SK-MEL-5 (cell line): ENCODE measurements at places on chromosomes 1 and 21. TPM values are rescaled to one million over a fixed set of nuclear protein-coding genes. Genes with fewer than 3 reads are reported as not detected.

DNA sequence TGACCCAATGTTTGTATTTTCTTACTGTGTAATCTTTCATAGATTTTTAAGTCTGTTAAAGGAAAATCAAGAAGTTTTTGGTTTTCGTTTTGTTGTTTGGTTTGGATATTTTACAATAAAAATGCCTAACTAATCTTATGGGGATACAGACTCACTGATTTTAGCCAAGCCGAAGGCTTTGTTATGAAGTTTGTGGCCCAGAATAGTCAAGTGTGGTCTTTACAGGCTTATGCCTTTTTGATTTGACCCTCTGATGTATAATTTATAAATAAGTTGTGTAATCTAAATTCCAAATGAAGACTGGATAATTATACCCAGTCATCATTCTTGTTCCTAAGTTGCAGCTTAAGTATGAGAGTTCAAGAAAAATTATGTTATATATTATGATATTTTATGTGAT is 739.3 kb downstream of the ADGRL2 start:
- DNase-seq, result no peak

DNA sequence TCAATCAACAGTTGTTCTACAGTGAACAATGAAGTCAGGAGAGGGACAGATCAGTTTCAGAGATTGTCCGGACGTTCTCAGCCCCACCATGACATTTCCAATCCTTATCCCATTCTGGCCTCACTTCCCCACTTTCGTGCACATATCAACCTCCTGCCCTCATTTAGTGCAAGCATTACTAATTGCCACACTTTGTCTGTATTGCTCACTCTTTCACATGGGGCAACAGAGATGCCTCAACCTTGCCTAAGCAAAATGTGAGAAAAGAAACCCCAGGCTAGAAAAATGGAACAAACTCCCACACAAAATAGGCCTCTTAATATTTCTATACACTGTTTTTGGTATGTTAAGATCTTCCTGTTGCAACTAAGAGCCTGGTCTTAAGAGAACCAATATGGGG is 8.9 kb upstream of the RGS1 start:
- DNase-seq, result no peak

DNA sequence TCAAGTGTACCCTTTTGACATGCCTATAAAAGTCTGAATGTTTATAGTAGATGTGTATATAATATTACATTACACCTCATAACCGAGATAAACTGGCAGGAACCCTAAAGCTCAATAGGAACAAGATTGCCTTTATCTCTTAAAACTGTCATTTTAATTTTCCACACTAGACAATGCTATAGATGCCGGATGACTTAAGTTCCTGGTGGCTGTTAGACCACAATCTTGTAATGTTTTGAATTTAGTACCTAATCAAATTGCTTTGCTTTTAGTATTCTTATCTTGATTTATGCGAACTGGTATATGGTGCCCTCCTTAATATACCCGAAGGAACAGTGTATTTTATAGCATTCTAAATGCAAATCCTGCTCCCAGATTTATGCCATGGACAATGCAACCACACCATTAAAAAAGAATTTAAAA is 1397.0 kb upstream of the ADGRL4 start:
- DNase-seq, result no peak

GRCh38 chr1:35097224-35097623 is 18.0 kb downstream of the ZMYM1 start:
- DNase-seq, result peak; percentile 9

DNA sequence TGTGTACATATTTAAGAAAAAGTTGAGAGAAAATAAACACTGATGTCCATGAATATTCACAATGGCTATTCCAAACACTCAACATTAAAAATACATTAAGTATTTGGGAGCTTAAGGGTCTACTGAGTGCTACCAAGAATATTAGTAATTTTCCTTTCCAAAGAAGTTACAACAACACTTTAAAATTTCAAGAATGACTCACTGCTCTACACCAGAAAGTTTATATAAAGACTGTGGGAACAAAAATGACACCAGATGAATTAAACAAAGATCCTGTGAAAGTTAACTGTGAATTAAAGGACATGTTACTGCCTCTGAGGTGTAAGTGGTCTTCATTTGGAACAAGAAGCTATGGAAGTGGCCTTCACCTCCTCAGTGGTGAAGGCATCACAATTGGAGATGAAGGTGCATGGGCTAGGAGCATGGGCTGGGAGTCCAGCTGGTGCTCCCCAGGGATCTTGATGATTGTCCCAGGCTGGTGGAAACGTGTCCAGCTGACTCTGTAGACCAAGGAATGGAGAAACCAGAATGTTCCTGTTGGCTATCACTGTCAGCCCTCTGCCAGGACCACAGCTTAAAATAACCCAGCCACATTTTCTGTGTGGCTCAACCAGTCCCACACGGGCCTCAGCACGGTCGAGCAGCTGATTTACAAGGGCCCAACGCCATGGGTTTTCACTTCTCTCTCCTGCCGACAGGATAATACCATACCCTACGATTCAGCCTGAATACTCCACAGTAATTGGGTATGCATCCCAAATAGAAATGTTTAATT is 28.8 kb downstream of the TAF5L start:
- no peak for DNase-seq

- peak; percentile 66 for DNase-seq
These were observed 31.3 kb downstream of the NSL1 start for GRCh38 chr1:212760126-212760823.

- DNase-seq, result no peak
These were observed 114.5 kb upstream of the C1orf21 start for GRCh38 chr1:184272175-184272866.

GRCh38 chr1:208108213-208108608 is 136.0 kb downstream of the PLXNA2 start:
- no peak for DNase-seq

DNA sequence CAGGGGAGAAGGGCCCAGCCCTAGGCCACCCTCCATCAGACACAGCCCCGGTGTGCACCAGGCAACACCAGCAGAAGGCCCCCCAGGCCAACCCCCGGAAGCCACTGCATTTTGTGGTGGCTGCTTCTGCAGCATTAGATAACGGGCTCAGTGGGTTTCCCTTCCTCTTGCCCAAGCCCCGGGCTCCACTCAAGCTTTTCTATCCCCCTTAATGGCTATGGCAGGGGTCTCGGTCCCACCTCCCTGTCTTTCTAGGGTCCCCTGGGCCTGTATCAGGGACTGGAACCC is 18.9 kb downstream of the C1orf174 start:
- no peak for DNase-seq

- no peak for DNase-seq
These were observed 11.1 kb downstream of the SELE start for GRCh38 chr1:169722779-169723178.

DNA sequence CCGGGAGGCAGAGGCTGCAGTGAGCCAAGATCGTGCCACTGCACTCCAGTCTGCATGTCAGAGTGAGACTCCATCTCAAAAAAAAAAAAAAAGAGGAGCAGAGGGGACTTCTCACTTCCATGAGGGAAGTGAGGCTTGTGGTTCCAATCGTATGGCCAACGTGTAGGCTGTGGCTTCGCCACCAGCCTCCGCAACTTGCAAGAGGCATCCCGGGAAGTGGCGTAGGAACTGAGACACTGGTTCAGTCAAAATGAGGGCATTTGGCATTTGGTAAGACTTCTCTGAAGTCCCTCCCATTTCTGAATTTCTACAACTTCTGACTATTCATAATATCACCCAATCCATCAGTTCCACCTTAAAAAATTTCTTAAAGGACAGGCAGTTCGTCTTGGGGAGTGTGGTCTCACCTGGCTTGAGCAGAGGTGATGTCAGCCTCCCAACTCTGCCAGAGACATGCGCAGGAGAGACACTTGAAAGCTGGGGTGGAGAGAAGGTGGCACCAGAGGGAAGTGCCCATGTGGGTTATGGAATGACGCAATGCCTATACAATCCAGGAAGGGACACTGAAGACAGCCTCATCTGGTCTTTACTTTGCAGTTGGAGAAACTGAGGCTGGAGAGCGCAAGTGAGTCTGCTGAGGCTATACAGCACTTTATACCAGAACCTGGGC is 17.2 kb downstream of the KAZN start:
- DNase-seq, result no peak

- DNase-seq, result no peak
These were observed 179.0 kb upstream of the TNR start for GRCh38 chr1:175922254-175922881.

- DNase-seq, result no peak
These were observed 157.0 kb downstream of the LYPLAL1 start for GRCh38 chr1:219330669-219331068.

GRCh38 chr1:159869173-159869572 is 6.7 kb upstream of the VSIG8 start:
- no peak for DNase-seq

- no peak for DNase-seq
These were observed 80.4 kb downstream of the DAP3 start for GRCh38 chr1:155769257-155769656.

DNA sequence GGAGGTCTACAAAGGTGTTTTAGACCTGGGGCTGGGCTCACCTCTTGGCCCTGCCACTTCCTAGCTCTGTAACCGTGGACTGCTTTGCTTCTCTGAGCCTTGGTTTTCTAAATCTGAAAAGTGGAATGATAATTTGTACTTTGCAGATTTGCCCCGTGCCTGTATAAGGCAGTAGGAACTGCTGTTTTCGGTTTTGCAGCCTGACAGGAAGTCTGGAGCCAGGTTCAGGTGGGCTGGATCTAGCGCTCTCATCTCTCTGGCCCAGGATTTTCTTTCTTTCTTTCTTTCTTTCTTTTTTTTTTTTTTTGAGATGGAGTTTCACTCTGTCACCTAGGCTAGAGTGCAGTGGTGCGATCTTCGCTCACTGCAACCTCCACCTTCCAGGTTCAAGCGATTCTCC is 17.2 kb downstream of the IFNAR2 start:
- DNase-seq, result no peak

DNA sequence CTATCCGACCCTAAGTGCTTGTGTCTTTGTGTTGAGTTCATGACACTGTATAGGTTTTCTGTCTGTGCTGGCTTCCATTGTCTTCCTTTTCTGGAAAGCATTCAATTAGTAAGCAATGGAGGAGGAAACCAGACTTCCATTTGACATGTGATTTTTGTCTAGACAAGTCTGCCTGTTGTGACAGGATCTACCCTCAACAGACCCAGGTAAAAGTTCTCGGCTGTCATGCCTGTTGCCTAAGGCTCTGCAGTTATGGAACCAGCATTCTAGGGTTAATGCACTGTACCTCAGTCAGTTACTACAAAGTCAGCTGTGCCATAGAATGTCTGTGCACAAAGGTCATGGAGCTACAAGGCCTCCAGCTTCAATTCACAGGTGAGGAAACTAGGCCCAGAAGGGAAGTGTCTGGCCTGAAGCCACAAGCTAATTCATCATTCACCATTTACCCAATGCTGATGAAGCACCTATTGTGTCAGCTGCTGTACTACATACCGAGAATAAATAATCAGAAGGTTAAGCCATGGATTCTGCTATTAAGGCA is 72.3 kb downstream of the PLPP3 start:
- no peak for DNase-seq

DNA sequence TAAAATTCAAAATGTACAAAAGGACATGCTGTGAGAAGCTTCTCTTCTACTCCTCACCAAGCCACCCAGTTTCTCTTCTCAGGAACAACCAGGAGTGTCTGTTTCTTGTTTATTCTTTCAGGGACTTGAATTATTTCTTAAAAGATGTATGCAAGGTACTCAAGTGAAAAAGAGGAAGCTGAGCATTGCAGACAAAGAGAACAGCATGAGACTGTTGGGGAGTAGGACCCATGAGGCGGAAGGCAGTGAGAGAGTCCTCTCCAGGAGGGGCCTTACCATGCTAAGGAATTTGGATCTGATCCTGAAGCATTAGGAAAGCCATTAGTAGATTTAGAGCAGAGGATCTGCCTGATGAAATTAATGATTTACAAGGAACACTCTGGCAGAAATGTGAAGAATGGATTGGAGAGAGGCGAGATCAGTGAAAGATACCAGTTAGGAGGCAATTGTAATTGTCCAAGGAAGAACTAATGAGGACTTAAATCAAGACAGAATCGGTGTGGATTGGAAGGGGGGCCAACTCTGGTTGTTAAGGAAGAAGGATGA is 14.7 kb upstream of the SSX2IP start:
- DNase-seq, result no peak

GRCh38 chr1:18630511-18631495 is at the start of gene PAX7:
Gene PAX7, plus strand, starts transcription at chr1:18630846. Its CDS starts 758 bp downstream, at chr1:18631604.
- no peak for DNase-seq

- no peak for DNase-seq
These were observed 5.1 kb downstream of the PMF1 start for GRCh38 chr1:156217871-156218270.

Gene TPTE
- 0.26 and 1.5 TPM in 2 replicates for total RNA-seq

Gene IL19
- total RNA-seq, result 0.26 TPM in 1 of 2 replicates, not detected in the other

Gene PRAMEF13
- total RNA-seq, result not detected in 2 replicates
